Activated naive CD4-positive, alpha-beta T cell treated with anti-CD3 and anti-CD28 coated beads, Interleukin-2, amount 10 ng/mL, durations not matched to agents 7 days and 5 days (primary cell): ENCODE measurements at places on chromosomes 4 and X.

- H3K36me3 ChIP-seq = no peaks in the 10 kb centered on the region
- no peak overlapping the region for H3K27ac ChIP-seq
- DNase-seq = no peak
- no peaks in the 10 kb centered on the region for H3K27me3 ChIP-seq
These were observed 80.2 kb upstream of the CDX4 start for GRCh38 chrX:73366696-73367095.

DNA sequence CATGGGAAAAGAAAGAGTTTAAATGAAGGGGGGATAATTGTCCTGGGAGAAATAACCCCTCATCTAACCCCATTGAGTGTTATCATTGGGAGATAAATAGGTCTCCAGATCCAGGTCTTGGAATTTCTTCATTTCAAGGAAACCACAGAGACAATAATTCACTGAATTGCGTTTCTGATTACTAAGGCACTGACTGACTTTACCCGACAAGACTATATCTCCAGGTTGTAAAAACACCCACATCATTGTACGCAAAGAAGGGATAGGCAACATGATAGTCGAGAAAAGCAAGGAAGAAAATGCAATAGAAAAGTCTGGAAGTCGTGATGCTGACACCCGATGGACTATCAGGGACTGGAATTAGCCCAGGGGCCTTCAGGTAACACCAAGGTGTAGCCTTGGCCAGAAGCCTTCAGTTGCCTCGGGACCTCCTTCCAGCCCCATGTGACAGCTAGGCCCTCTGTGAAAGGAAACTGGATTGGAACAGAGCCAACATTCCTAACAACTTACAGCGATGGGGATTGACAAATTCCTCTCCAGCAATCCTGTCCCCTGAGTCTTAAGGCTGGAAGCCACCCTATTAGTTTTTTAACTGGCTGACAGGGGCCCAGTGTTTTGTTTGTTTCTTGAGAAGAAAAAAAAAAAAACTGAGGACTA is 46.5 kb upstream of the RAB9B start:
- no peak overlapping the region for H3K4me3 ChIP-seq
- no peaks in the 10 kb centered on the region for H3K4me1 ChIP-seq
- no peaks in the 10 kb centered on the region for H3K36me3 ChIP-seq
- H3K27ac ChIP-seq = no peak overlapping the region
- no peak for DNase-seq

DNA sequence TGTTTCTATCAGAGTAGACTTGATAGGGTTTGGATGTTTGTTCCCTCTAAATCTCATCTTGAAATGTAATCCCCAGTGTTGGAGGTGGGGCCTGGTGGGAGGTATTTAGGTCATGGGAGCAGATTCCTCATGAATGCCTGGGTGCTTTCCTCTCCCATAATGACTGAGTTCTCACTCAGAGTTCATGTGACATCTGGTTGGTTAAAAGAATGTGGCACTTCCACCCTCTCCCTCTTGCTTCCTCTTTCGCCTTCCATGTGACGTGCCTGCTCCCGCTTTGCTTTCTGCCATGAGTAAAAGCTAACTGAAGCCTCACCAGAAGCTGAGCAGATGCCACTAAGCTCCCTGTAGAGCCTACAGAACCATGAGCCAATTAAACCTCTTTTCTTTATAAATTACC is 47.3 kb upstream of the SRPX start:
- H3K27ac ChIP-seq = no peak overlapping the region
- H3K4me3 ChIP-seq = no peak overlapping the region
- no peaks in the 10 kb centered on the region for H3K27me3 ChIP-seq
- H3K4me1 ChIP-seq = no peaks in the 10 kb centered on the region

- H3K4me3 ChIP-seq = no peak overlapping the region
- no peak for DNase-seq
- no peaks in the 10 kb centered on the region for H3K4me1 ChIP-seq
- H3K36me3 ChIP-seq = no peaks in the 10 kb centered on the region
These were observed 63.3 kb downstream of the PTPN13 start for GRCh38 chr4:86657382-86657781.

DNA sequence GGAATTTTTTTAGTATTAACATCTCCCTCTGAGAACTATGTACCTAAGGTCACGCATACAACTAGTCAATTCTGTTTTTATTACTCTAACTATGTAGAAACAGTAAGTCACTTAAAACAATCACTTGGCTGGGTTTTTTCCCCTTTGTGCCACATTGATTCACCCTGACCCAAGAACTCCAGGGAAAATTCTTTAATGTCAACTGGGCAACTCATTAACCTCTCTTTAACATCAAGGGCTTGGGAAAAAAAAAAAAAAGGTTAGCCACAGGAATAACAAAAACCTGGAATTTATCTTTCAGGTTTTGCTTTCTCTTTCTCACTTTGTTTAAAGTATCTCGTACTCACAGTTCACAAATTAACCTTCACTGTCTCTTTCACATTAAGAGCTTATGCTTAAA is 8.1 kb downstream of the RPL9 start:
- H3K4me3 ChIP-seq = no peak overlapping the region
- peaks cover 12% of the 10 kb centered on the region for H3K27me3 ChIP-seq
- peaks cover 30% of the 10 kb centered on the region for H3K4me1 ChIP-seq
- peaks cover 52% of the 10 kb centered on the region for H3K36me3 ChIP-seq
- H3K27ac ChIP-seq = peak overlapping the region; percentile 17
- no peak for DNase-seq

- peaks cover 41% of the 10 kb centered on the region for H3K4me1 ChIP-seq
- no peak overlapping the region for H3K27ac ChIP-seq
- peaks cover 1% of the 10 kb centered on the region for H3K36me3 ChIP-seq
- no peak overlapping the region for H3K4me3 ChIP-seq
- peaks cover 99% of the 10 kb centered on the region for H3K27me3 ChIP-seq
- DNase-seq = no peak
These were observed 2.7 kb downstream of the GSX2 start for GRCh38 chr4:54102531-54103106.

DNA sequence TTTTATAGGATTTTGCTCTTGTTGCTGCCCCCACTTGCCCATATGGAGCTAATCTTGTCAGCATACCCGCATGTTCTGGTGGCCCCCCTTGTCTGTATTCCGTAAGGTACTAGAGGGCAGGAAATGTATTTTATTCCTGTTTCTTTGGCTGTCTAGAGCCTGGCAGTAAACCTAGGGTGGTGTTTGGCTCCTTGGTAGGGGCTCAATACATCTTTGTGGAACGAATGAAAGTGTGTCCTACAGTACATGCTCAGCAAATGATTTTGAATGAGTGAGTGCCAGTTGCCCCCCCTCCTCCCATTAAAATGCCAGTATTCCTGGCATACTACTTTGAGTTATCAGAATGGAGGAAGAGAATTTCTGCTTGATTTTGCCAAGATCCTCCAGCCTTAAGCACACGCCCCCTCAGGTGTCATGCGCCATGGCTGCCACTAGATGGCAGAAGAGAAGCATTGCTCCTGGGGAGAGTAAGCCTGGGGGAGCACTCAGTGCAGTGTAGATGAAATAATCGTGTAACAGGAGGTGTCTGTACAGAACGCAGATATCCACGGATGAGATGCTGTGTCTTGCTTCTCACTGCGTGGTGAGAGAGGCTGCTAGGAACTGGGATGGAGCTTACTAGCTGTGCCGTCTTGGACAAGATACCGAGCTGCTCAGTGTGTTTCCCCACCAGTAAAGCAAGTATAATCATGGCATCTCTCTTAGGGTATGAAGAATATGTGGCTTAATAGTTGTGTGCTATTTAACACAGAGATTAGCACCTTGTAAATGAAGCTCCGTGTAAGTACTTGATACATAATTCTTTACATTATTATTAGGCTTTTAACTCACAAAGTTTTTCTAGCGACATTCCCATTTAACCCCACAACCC is 17.2 kb upstream of the RNF212 start:
- H3K4me1 ChIP-seq = peaks cover 2% of the 10 kb centered on the region
- DNase-seq = peak; percentile 83
- no peak overlapping the region for H3K4me3 ChIP-seq
- no peak overlapping the region for H3K27ac ChIP-seq
- no peaks in the 10 kb centered on the region for H3K36me3 ChIP-seq

GRCh38 chrX:118423558-118423957 is 72.1 kb upstream of the DOCK11 start:
- H3K4me3 ChIP-seq = no peak overlapping the region
- H3K27me3 ChIP-seq = no peaks in the 10 kb centered on the region
- no peak overlapping the region for H3K27ac ChIP-seq

DNA sequence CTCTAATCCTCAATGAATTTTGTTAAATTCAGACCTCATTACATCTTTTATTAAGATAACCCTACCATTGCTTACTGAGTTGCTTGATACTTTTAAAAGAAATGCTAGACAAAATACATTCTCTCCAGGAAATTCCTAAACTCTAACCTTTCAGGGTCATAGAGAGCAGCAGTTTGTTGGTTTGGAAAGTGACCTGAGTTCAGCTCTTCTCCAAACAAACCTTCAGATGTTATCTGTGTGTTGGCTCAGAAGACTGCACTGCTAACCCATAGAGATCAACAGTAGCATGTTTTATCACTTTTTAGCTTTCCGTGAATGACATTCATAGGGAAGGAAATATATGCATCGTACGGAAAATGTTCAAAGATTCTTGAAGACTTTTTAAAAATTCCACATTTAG is 101.8 kb upstream of the VEGFC start:
- H3K4me3 ChIP-seq = no peak overlapping the region
- no peaks in the 10 kb centered on the region for H3K4me1 ChIP-seq
- no peaks in the 10 kb centered on the region for H3K36me3 ChIP-seq
- no peak overlapping the region for H3K27ac ChIP-seq
- DNase-seq = no peak

DNA sequence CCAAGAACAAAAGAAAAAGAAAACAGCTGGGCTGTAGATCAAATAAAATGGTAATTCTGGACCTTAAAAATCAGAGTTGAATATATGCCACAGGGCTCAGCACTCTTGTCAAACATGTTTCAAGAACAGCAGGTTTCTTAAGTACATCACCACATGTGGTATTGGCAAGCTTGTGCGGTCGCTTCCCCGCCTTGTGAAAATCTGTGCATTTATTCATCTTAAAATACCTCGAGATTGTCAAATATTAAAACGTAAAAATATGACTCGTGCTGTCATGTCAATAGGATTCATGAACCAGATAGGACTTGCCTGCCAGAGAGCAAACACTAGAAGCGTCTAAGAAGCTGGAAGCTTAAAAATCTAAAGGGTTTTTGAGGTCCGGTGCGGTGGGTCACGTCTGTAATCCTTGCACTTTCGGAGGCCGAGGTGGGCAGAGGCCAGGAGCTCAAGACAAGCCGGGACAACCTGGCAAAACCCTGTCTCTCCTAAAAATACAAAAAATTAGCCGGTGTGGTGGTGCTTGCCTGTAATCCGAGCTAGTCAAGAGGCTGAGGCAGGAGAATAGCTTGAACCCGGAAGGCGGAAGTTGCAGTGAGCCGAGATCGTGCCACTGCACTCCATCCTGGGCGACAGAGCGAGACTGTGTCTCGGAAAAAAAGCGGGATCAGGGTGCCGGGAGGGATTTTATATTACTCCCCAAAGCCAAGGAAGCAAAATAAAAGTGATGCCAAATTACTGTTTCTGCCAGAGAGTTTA is 40.2 kb upstream of the TMEM154 start:
- no peak for DNase-seq
- H3K27me3 ChIP-seq = peaks cover 9% of the 10 kb centered on the region
- H3K4me1 ChIP-seq = no peaks in the 10 kb centered on the region
- no peak overlapping the region for H3K27ac ChIP-seq
- H3K36me3 ChIP-seq = no peaks in the 10 kb centered on the region

DNA sequence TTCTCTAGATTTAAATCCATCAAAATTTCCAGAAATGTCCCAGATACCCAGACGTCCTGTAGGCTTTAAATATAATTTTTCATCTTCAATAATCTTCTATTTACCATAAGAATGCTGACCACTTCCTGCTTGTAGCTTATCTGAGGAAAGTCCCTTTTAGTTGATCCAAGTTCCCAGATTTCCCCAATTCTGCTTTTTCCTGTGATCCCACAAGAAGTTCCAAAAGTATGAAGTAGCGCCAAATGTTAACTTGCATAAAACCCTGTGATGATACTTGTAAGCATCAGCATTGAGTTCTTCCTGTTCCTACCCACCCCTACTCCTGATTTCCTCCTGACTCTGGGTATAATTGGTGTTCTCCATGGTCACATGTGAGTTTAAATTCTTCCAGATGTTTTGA is 10.6 kb upstream of the TLR8 start:
- no peak for DNase-seq
- peaks cover 1% of the 10 kb centered on the region for H3K36me3 ChIP-seq
- H3K4me3 ChIP-seq = no peak overlapping the region
- H3K27me3 ChIP-seq = no peaks in the 10 kb centered on the region
- no peak overlapping the region for H3K27ac ChIP-seq

DNA sequence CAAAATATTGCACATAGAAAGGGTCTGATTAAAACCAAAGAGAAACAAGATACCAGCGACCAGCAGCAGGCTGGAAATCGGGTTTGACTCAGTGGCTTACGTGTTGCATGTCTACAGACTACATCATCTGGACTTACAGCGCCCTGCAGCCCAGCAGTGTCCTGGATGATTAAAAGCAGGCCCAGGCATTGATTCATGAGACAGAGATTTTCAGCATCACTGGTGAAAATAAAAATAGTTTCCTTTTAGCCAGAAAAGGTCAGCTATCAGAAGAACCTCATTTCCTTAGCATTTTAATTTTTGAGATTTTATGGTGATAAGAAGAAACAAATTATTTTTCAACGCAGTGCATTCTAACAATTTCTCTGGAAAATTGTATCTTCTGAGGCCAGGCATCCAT is 190.6 kb downstream of the PTTG2 start:
- H3K36me3 ChIP-seq = peaks cover 19% of the 10 kb centered on the region
- H3K4me3 ChIP-seq = no peak overlapping the region
- peaks cover 7% of the 10 kb centered on the region for H3K27me3 ChIP-seq
- H3K4me1 ChIP-seq = peaks cover 38% of the 10 kb centered on the region
- no peak for DNase-seq

- no peaks in the 10 kb centered on the region for H3K27me3 ChIP-seq
- no peak overlapping the region for H3K27ac ChIP-seq
- H3K4me1 ChIP-seq = peaks cover 24% of the 10 kb centered on the region
- no peak overlapping the region for H3K4me3 ChIP-seq
- peak; percentile 71 for DNase-seq
These were observed 490.6 kb downstream of the IL15 start for GRCh38 chr4:142126890-142127497.

DNA sequence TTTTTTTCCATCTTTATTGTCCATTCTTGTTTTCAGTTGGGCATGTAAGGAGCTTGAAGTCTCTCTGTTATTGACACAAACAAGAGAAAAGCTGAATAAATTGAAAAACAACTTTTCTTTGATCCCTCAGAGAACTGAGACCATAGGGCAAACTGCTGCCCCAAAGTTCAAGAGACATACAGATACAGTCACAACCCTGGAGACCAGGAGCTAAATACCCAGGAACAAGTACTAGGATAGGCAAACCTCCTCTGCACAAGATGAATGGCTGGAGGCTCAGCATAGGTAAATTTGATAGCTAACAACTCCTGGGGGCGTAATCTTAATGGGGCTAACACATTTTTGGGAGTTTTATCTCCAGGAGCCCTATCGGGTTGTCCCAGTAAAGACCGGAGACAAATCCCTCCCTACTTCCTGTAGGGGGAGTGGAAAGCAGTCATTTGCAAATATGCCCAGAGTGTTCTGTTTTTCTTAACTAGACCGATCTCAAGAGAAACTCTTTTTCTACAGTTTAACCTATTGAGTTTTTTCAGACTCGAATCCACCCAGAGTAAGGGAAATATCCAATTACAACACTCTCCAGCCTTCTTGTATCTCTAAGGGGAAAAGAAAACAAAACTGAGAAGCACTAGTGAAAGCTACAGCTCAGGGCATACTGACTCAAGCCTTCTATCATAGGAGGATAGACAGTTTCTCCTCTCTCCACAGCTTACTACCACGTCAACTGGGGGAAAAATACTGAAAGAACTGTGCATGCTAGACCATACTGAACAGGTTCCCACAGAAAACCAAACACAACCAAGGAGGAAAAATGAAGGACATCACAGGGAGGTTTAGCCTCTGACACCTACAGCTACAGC is 23.1 kb downstream of the MAGEA8 start:
- no peaks in the 10 kb centered on the region for H3K27me3 ChIP-seq
- H3K27ac ChIP-seq = no peak overlapping the region
- no peaks in the 10 kb centered on the region for H3K36me3 ChIP-seq
